Spinal cord (tissue), 10 donors: ENCODE measurements at places on chromosomes 3 and 15. TPM values are rescaled to one million over a fixed set of nuclear protein-coding genes. Genes with fewer than 3 reads are reported as not detected.

CCDC33 gene
- polyA plus RNA-seq: 3.0 TPM

DNAH1 gene
- polyA plus RNA-seq: 10.0 TPM

ZNF662 gene
- 26.9 TPM for polyA plus RNA-seq

TRPC1 gene
- 18.0 TPM for polyA plus RNA-seq

LRRC2 gene
- polyA plus RNA-seq: 2.5 TPM

ACTC1 gene
- 6.3 TPM for polyA plus RNA-seq

SOX2 gene
- polyA plus RNA-seq: 294 TPM

CCR8 gene
- not detected for polyA plus RNA-seq

DUOXA2 gene
- 0.11 TPM for polyA plus RNA-seq

LTF gene
- polyA plus RNA-seq: 0.47 TPM

C3orf52 gene
- polyA plus RNA-seq: 1.1 TPM

SLC15A2 gene
- polyA plus RNA-seq: 55.9 TPM

INSYN1 gene
- 138 TPM for polyA plus RNA-seq

CELF6 gene
- 18.2 TPM for polyA plus RNA-seq

CYP1A1 gene
- polyA plus RNA-seq: 1.6 TPM
